Suppressor macrophage (primary cell): ENCODE measurements at places on chromosomes 1 and 21.

DNA sequence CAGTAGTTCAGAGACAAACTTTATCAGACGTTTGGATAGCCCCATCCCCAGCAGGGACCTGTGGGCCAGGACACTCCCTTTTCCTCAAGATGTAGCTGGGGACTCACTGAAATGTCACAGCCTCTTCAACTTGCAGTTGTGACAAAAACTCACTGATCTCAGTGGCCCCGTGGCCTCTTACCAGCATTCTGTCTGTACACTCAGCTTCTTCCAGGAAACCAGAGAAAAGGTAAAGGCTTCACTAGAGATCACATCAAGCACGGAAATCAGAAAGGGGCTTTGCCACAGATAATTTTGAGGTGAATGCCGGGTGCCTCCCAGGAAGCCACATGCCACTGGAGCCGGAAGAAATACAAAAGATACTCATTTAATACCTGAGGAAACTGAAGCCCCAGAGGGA lies 122.2 kb downstream of the CCDC185 start:
- no peak for DNase-seq

GRCh38 chr1:73903092-73903491 lies 294.9 kb downstream of the LRRIQ3 start:
- DNase-seq: no peak

DNA sequence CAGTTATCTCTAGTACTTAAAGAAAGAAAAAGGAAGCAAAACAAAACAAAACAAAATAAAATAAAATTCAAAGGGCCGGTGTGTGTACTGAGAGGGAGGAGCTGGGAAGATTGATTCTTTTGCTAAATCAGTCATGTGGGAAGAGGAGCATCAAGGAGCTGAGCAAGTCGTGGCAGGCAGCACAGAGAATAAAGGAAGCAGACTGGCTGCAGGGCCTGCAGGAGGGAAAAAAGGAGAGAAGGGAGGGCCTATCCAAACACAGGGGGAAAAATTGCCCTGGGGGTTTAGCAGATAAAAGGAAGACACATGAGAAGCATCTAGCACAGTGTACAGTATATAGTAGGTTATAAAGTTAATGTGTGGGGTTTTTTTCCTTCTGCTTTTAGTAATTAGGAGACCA lies 27.6 kb downstream of the AGO4 start:
- no peak for DNase-seq

DNA sequence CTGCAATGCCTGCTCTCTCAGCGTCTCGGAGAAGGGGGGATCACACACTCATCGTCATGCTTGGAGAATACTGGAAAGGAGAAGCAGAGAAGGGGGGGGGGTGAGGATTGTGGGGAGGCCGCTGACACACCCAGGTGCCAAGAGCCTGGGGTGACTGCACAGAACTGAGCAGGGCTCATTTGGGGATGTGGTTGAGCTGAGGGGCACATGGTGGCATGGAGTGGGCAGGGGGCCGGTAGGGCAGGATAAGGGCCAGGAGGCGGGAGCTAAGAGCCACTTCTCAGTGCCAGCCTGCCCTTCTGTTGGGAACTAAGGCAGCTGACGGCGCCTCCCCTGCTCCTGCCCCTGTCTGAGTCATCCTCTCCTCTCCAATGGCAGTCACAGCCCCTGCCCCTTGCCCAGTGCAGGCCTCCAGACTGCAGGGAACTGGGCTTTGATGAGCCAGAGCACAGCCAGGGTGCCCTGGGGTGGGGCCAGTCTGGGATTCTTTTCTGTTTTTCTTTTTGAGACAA lies 27.2 kb downstream of the MRPL37 start:
- peak; percentile 97 for DNase-seq

- DNase-seq: no peak
Measured at GRCh38 chr21:29730281-29730680, 209.5 kb downstream of the GRIK1 start.

GRCh38 chr1:93585059-93585966 lies 96.3 kb downstream of the BCAR3 start:
- no peak for DNase-seq

GRCh38 chr1:201400212-201400851 lies 1.2 kb upstream of the LAD1 start:
- no peak for DNase-seq

DNA sequence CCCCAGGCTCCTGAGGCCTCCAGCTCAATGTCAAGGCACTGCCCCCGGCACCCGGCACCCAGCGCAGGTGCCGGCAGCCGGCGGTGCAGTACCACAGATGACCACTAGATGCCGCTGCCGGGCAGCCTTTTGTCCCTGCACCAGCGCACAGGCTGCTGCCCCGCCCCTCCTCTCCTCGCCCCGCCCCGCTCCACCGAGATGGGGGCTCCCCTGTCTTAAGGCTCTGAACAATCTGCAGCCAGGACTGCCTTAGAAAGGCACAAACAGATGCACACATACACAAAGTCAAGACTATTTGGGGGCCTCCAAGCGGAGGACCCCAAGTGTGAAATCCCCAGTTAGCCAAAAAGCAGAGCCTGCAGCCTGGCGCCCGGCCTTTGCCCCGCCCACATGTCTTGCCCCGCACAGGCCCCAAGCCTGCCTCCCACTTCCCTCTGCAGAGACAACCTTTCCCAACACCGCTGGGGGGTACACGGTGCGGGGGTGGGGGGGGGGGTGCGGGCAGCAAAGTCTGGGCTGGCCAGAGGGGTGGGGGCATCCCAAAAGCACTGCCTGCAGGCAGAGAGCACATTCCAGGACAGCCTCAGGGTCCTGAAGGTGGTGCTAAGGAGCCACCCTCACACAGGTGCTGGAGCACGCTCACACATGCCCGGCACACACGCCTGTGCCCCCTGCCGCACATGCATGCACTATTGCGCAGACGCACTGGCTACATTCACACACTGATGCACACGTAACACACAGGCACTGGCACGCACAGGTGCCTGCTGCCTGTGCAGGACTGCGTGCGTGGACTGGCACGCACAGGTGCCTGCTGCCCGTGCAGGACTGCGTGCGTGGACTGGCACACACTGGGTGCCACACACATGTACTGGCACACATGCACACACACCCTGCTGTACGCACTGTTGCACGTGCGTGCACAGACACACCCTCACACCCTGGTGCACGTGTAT lies 37.1 kb downstream of the ARHGEF16 start:
- DNase-seq: peak; percentile 86

- DNase-seq: peak; percentile 57
Measured at GRCh38 chr1:85894651-85895050, 186.4 kb upstream of the ZNHIT6 start.

DNA sequence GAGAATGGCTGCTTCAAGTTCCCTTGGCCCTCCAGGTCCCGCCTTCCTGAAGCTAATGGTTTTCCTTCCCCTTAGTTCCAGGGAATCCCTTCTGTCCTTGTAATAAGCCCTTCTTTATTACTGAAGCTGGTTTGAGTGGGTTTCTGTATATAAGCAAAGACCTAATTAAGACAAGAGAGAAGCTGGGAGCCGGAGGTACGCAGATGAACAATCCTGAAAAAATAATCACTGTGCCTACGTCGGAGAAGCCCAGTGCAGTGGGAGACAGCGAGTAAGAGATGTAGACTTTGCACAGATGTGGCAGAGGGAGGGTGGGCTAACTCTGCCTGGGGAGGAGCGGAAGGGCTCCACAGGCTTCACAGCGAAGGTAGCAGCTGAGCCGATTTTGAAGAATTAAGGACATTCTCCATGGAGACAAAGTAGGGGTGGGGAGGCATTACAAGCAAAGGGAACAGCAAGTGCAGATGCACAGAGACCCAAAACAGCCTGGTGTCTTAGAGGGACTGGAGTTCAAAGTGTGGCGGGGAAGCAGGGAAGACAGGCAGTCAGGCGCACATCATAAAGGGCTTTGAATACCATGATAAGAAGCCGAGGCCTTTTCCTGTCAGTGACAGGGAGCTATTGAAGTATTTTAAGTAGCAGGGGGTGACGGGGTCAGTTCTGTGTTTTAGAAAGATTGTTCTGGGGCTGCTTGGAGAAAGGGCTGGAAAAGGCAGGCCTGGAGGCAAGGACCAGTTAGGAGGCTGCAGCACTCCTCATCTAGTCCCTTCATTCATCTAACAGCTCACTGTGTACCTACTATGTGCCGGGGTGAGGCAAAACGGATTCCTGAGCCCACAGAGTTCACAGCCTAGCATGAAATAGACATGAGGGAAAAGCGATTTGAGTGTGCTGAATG lies 6.5 kb downstream of the RIMS3 start:
- no peak for DNase-seq

DNA sequence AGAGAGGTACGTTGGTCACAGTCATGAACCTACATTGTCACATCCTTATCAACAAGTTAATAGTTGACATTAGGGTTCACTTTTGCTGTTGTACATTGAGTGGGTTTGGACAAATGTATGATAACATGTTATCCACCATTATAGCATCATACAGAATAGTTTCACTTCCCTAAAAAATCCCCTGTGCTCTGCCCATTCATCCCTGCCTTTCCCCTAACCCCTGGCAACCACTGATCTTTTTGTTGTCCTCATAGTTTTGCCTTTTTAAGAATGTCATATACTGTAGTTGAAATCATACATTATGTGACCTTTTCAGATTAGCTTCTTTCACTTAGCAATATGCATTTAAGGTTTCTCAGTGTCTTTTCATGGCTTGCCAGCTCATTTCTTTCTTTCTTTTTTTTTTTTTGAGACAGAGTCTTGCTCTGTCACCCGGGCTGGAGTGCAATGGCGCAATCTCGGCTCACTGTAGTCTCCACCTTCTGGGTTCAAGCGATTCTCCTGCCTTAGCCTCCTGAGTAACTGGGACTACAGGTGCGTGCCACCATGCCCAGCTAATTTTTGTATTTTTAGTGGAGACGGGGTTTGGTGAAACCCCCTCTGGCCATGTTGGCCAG lies 50.6 kb downstream of the UCK2 start:
- peak; percentile 71 for DNase-seq

DNA sequence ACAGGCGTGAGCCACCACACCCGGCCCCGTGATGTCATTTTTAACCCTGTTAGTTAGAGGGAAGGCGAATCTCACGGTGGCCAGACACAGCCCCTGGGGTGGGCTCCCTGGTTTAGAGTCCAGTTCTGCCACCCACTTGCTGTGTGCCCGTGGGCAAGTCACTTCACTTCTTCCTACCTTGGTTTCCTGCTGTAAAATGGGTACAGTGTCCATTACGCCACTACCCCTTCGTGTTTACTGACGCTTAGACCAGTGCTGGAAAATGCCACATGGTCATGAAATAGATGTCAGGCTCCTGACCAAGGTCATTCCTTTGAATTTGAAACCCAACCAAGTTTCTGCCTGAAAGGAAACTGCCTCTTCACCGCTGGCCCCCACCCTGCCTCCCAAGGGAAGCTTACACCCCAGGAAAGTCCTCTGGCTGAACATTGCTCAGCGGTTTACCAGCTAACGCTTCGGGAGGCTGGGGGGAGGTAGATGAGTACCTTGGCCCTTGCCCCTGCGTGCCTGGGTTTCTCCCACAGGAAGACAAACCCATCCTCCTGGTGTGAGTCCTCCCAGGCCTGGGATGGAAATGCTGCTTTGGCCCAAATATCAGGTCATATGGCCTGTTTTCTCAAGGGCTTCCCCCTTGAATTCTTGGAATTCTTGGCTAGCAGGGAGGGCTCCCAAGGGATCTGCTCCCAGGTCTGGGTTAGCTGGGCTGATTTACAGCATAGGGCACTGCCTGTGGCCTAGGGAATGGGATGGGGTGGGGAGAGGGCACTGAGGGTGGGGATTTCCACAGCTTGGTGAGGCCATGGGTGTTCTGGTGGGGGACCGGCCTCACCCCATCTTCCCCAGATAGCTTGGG lies 7.6 kb upstream of the AADACL4 start:
- DNase-seq: no peak

DNA sequence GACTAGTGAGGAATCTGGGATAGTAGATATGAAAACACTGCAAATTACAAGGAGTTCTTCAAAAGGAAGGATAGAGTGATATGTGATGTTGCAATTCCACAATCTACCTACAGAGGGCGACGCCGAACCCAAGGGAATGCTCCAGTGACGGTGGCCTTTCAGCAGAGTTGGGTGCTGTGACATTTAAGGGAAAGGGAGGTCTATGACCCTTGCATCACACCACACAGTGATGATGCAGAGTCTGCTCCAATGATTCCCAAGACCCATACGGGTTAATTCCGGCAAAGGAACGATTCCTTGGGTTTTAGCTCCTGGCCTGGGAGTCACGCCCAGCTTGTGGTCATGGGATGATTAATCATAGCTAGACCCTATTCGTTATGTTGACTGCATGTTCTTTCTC lies 123.0 kb upstream of the IGSF21 start:
- DNase-seq: peak; percentile 64

GRCh38 chr21:33121715-33122475 lies 52.0 kb downstream of the OLIG1 start:
- no peak for DNase-seq

DNA sequence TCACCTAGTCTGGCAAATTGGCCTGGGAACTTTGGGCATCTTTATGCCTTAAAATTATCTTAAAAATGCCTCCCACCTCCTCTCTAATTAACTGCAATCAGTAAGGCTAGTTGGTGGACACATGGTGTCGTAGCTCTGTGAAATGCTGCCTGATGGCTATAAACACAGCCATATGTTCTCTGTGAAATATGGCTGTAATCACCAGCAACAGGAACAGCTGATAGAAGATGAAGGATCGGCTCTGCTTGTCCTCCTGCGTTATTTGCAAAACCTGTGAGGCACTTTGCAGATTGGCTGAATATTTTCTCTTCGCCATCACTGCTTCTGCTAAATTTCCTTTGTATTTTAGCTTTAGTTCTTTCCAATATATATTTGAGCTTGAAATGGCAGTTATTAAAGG lies 419.6 kb downstream of the RWDD3 start:
- DNase-seq: no peak

GRCh38 chr1:232493869-232494268 lies 136.1 kb downstream of the SIPA1L2 start:
- no peak for DNase-seq

- no peak for DNase-seq
Measured at GRCh38 chr1:154847891-154848290, 22.2 kb downstream of the KCNN3 start.

GRCh38 chr21:19776076-19776475 lies 1222.1 kb upstream of the NCAM2 start:
- no peak for DNase-seq

DNA sequence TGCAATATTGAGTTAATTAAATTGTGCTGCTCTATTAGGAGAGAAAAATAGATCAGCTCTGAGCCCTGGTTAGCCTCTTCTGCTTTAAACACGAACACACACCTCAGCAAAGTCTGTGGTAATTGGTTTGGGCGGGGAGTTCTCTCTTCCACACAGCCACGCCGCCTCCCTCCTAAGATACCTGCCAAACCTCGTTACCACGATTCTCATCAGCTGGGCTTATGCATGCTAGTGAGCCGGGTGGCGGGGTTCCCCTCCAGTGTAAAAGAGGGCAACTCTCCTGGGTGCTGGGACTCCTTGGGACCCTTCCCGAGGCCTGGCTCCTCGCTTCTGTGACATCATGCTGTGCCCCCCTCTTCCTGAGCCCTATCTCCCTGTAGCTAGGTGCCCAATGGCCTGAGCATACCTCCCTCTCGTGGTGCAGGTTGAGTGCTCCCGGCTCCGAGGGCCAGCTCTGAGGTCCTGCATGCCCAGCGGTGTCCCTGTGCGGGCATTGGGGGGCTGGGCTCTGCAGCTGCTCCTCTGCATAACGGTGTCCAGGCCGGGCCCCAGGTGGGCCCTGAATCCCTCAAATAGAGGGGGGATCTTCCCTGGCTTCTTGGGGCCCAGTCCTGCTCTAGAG lies 182.9 kb downstream of the PRDM16 start:
- no peak for DNase-seq

GRCh38 chr1:41416081-41416480 lies 54.8 kb downstream of the FOXO6 start:
- DNase-seq: no peak
